Ascending aorta (tissue), 2 donors: ENCODE measurements at places on chromosomes 5 and 9. TPM values are rescaled to one million over a fixed set of nuclear protein-coding genes. Genes with fewer than 3 reads are reported as not detected.

GRCh38 chr5:38655691-38656090 lies 99.2 kb upstream of the LIFR start:
- no peak for DNase-seq

GRCh38 chr5:167352801-167353200 lies 938.6 kb upstream of the WWC1 start:
- DNase-seq: no peak

- no peak for DNase-seq
These were observed 85.9 kb downstream of the SETX start for GRCh38 chr9:132268725-132269352.

DNA sequence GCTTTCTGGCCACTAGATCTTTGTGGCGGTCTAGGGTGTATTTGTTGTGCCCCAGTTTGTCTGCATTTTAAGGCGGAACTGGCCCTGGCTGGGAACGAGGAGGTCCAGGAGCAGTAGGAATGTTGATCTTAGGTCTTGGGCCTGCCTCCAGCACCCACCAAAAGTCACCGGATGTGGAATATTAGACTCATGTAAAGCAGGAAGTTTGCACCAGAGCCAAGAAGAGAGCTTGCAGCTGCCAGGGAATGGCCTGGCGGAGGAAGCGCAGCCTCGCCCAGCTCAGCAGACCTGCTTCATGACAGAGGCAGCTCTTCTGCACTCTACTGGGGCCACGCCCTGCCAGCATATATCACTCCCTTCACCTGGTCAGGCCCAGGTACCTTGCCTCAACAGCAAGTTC lies 3.3 kb downstream of the GPX3 start:
- DNase-seq: no peak

- DNase-seq: no peak
These were observed 20.6 kb upstream of the CRB2 start for GRCh38 chr9:123335193-123335985.

Gene GDF9
- not detected for total RNA-seq

- no peak for DNase-seq
These were observed 290.6 kb downstream of the CD180 start for GRCh38 chr5:66906021-66906420.

Gene COMMD10
- 25.0 TPM for total RNA-seq

Gene SARDH
- total RNA-seq: 1.3 TPM

GRCh38 chr9:129320575-129321285 lies 142.7 kb upstream of the IER5L start:
- peak; percentile 88 for DNase-seq

- DNase-seq: no peak
These were observed 354.1 kb upstream of the SLC30A5 start for GRCh38 chr5:68739752-68740151.

Gene RANBP17
- 0.96 TPM for total RNA-seq

- no peak for DNase-seq
These were observed 1.3 kb upstream of the ZNF366 start for GRCh38 chr5:72508241-72509170.
